NCI-H446 treated with DMSO at 0.1 percent for 48 hours (cell line): ENCODE measurements at places on chromosomes 2 and 18.

- no peak for DNase-seq
Measured at GRCh38 chr18:5582076-5582475, 38.3 kb upstream of the EPB41L3 start.

- DNase-seq, result no peak
Measured at GRCh38 chr2:135005753-135006152, 41.5 kb downstream of the MAP3K19 start.

GRCh38 chr2:86290596-86291327 is 46.7 kb downstream of the REEP1 start:
- DNase-seq, result no peak

- no peak for DNase-seq
Measured at GRCh38 chr2:233081232-233081730, 21.1 kb downstream of the INPP5D start.

DNA sequence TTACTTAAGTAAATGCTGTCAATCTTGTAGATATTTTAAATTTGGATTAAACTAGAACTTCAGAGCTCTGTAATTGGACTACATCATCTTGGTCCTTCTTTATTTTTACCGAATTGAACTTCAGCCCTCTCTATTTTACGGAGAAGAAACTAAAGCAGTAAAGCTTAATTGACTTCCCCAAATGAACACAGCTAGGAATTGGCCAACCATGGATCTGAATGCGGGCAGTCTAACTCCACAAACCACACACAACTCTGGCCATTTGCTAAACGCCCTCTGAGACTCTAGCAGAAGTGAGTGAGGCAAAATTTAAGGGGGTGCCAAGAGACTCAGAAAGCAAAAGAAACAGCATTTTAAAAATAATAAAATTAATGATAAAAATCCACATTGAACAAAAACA is 86.3 kb upstream of the KCTD1 start:
- DNase-seq, result no peak

GRCh38 chr2:205543262-205543843 is 138.9 kb upstream of the NRP2 start:
- DNase-seq, result no peak

- DNase-seq, result no peak
Measured at GRCh38 chr2:228519561-228519960, 338.1 kb upstream of the SPHKAP start.

GRCh38 chr2:32559136-32559535 is 68.7 kb upstream of the TTC27 start:
- no peak for DNase-seq

DNA sequence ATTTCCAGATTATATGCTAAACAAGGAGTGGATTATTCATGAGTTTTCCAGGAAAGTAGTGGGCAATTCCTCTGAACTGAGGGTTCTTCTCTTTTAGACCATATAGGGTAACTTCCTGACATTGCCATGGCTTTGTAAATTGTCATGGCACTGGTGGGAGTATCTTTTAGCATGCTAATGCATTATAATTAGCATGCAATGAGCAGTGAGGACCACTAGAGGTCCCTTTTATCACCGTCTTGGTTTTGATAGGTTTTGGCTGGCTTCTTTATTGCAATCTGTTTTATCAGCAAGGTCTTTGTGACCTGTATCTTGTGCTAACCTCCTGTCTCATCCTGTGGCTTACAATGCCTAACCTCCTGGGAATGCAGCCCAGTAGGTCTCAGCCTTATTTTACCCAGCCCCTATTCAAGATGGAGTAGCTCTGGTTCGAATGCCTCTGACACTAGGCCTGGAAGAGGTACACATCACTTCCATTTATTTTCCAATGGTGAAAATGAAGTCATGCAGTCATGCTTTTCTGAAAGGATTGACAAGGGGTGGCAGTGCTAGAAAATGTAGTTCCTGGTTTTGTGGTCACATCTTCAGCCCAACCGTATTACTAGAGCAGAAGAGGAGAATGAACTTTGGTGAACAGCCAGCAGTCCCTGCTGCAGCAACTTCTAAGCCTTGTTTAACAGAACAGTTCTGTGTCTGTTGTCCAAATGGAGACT is 26.6 kb upstream of the ITGA4 start:
- no peak for DNase-seq

GRCh38 chr2:154187948-154188347 is 316.2 kb downstream of the GALNT13 start:
- no peak for DNase-seq

- DNase-seq, result no peak
Measured at GRCh38 chr2:26455037-26455669, 22.8 kb downstream of the OTOF start.

DNA sequence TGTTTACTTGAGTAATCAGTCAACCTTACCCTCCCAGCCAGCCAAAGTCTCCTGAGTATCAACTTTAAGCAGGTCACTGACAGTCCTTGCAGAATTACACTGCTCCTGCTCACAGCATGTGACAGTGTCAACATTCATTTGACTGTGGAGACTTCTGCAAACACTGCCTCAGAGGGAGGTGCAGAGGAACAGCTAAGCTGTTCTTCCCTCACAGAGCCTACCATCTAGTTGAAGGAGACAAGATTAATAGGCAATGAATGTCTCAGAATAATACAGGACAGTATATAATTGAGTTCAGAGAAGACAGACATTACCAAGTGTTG is 11.9 kb downstream of the SLC14A2 start:
- no peak for DNase-seq
